ENCODE measurements at places on chromosomes 6 and 20.
A peak's percentile ranks its signal among the peaks of the same experiment; 100 is the strongest.

DNA sequence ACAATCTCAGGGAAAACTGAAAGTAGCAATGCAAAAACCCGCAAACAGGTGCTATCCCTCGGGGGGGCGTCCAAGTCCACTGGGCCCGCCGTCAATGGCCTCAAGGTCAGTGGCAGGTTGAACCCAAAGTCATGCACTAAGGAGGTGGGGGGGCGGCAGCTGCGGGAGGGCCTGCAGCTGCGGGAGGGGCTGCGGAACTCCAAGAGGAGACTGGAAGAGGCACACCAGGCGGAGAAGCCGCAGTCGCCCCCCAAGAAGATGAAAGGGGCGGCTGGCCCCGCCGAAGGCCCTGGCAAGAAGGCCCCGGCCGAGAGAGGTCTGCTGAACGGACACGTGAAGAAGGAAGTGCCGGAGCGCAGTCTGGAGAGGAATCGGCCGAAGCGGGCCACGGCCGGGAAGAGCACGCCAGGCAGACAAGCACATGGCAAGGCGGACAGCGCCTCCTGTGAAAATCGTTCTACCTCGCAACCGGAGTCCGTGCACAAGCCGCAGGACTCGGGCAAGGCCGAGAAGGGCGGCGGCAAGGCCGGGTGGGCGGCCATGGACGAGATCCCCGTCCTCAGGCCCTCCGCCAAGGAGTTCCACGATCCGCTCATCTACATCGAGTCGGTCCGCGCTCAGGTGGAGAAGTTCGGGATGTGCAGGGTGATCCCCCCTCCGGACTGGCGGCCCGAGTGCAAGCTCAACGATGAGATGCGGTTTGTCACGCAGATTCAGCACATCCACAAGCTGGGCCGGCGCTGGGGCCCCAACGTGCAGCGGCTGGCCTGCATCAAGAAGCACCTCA lies 166.3 kb downstream of the DTNBP1 start:
- peaks cover 33% of the 10 kb centered on the region for H3K4me1 ChIP-seq
- peaks cover 53% of the 10 kb centered on the region for H3K36me3 ChIP-seq
- DNase-seq, result no peak
- H3K4me3 ChIP-seq, result peak overlapping the region; percentile 74
- H3K27ac ChIP-seq, result peak overlapping the region; percentile 59

DNA sequence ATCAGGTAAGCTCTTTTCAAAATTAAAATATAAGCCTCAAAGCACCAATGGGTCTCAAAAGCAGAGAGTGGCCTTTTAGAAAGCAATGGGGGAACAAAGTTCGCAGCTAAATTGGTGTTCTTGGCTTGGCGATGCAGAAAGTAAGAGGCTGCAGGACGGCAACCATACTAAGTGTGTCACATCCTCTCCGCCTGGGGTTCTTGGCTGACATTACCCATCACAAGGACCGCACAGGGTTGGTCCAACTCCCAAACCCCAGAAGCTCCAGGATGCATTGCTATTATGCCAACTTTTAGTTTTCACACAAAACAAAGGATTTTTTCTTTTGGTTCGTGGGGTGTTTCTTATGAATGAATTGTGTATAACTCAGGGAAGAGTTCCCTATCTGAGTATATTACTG lies 124.8 kb downstream of the PRKN start:
- H3K4me1 ChIP-seq, result peaks cover 2% of the 10 kb centered on the region
- no peak for DNase-seq
- H3K36me3 ChIP-seq, result no peaks in the 10 kb centered on the region
- H3K4me3 ChIP-seq, result no peak overlapping the region

DNA sequence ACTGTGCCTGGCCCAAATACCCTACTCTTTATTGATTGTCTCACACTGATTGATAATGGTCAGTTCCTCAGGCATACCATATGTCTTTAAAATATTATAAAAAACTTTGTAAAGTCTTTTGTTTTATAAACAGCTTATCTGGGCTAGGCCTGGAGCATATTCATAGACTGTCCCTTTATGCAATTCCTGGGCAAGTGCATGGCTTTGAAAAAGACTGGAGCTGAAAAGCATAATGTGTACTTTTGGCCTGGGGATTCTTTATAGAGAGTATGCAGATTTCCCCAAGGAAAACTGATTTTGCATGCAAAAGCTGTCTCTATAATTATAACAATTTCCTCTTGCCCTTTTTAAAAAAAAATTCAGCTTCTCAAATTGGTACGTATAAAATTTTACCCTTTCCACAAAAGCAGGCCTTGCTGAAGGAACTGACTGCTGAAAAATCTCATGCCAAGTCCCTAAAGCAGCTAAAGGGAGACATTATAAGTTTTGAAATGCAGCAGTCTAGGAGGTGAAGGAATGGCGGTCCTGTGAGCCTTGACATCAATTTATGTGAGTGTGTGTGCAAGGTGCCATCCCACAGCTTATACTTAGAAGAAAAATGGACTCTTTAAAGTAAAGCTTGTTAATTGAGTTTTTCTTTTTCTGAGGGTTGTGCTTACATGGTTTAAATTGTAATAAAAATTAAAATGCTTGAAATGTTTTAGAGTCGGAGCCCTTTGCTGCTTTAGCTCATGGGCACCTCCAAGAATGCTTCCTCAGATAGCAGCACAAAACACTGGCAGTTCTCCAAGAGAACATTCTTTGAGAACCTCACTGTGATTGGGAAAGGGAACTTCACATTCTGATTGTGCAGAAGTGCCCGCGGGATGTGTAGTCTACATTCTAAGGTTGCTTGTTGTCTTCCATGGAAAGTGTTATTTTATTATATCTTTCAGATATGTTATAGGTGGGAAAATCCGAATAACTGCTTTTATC lies 43.9 kb downstream of the PLCB4 start:
- peaks cover 8% of the 10 kb centered on the region for H3K4me1 ChIP-seq
- H3K4me3 ChIP-seq, result no peak overlapping the region
- DNase-seq, result no peak
- no peaks in the 10 kb centered on the region for H3K27me3 ChIP-seq
- H3K36me3 ChIP-seq, result no peaks in the 10 kb centered on the region

DNA sequence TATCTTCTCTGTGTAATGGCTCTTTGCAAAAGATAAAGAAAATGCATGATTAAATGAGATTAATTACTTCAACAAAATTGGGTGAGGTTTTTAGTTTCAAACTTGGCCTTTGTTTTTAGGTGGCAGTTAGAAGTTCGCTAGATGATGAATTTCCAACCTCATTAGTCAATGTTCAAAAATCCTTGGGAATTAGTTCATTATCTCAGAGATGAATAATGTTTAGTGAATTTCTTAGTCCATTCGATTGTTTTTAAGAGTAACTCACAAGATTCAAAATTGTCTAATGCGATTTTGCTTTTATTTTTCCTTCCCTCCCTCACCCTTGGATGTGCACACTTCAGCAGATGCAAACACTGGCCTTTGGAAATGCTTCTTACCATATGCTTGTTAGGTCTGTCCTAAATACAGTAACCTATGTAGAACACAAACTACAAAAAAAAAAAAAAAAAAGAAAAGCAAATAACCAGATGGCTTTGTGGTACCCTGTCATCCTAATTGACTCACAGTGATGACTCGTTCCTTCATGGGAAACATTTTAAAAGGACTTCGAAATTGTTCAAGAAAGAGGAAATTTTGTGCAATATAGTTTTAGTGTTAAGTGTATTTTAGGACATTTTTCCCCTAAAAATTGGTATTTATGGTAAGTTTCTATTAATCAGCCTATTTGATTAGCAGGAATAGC lies 66.7 kb downstream of the FAM229B start:
- peaks cover 1% of the 10 kb centered on the region for H3K27me3 ChIP-seq
- no peak for DNase-seq
- no peak overlapping the region for H3K4me3 ChIP-seq
- H3K36me3 ChIP-seq, result no peaks in the 10 kb centered on the region
- H3K4me1 ChIP-seq, result peaks cover 14% of the 10 kb centered on the region
- no peak overlapping the region for H3K27ac ChIP-seq

- peak overlapping the region; percentile 64 for H3K27ac ChIP-seq
- peaks cover 16% of the 10 kb centered on the region for H3K27me3 ChIP-seq
- peak overlapping the region; percentile 93 for H3K4me3 ChIP-seq
- no peak for DNase-seq
Measured at GRCh38 chr6:33621711-33622388, 728 bp downstream of the ITPR3 start.

GRCh38 chr6:143695969-143696663 lies 18.4 kb downstream of the PHACTR2 start:
- H3K4me3 ChIP-seq, result no peak overlapping the region
- peaks cover 18% of the 10 kb centered on the region for H3K36me3 ChIP-seq
- DNase-seq, result no peak
- H3K27ac ChIP-seq, result peak overlapping the region; percentile 84

GRCh38 chr20:58039274-58040092 lies 189.0 kb downstream of the ANKRD60 start:
- DNase-seq, result no peak
- H3K4me3 ChIP-seq, result no peak overlapping the region
- peak overlapping the region; percentile 9 for H3K27ac ChIP-seq
- H3K4me1 ChIP-seq, result peaks cover 33% of the 10 kb centered on the region
- H3K27me3 ChIP-seq, result peaks cover 6% of the 10 kb centered on the region

All from endothelial cell (in vitro differentiated cells).